Large intestine (tissue), 12 donors: ENCODE measurements at places on chromosomes 16 and 17.

DNA sequence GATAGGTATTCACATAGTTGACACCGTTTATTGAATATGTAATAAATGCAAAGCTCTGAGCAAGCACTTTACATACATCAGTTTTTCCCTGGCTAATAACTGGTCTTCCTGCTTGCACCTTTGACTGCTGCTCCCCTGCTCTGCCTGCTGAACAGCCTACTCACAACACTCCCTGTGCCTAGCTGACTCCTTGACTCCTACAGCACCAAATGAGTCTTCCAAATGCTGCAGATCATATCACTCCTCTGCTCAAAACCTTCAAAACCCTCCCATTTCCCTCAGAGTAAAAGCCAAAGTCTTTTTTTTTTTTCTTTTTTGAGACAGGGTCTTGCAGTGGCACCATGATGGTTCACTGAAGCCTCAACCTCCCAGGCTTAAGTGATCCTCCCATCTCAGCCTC, 18.5 kb downstream of the EFCAB3 start:
- DNase-seq: no peak

DNA sequence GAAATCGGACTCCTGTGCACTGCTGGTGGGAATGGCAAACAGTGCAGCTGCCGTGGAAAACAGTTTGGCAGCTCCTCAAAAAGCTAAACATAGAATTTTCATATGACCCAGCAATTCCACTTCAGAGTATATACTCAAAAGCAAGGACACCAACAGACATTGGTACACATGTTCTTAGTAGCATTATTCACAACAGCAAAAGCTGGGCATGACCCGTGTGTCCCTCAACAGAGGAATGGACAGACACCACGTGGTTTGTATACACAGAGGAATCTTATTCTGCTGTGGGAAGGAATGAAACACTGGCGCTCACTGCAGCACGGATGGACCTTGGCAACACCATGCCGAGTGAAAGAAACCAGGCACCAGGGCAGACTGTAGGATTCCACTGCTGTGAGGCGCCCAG, 16.0 kb downstream of the NPTX1 start:
- DNase-seq: no peak

- no peak for DNase-seq
Observed at GRCh38 chr17:71360301-71360700, 760.5 kb upstream of the SOX9 start.

GRCh38 chr16:1980030-1980769, 1.1 kb downstream of the NOXO1 start:
- DNase-seq: no peak

- no peak for DNase-seq
Observed at GRCh38 chr16:68446681-68447652, 1.3 kb downstream of the SMPD3 start.

GRCh38 chr16:58518083-58518979, 3.0 kb downstream of the SETD6 start:
- no peak for DNase-seq
